Ureter (tissue), 1 donor: ENCODE measurements at places on chromosomes 7 and 10. TPM values are rescaled to one million over a fixed set of nuclear protein-coding genes. Genes with fewer than 3 reads are reported as not detected.

CCNJ gene
- 7.2 TPM for total RNA-seq

PRSS1 gene
- total RNA-seq, result not detected

DNA sequence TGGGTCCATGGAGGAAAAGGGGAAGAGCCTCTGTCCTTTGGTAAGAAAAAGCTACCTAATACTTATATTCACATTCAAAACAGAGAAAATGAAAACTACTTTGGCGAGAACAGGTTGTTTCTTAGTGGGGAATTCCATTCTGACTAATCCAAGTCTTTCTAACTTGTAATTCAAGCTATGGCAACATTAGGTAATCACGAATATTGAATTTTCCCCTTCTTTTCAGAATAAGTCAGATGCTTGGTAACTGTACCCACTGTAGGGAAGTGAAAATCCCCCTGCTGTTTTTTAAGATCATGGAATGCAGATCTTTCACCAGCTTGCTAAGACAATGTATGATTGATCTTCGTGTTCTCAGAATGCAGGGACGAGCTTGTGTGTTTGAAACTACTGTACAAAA lies 384.4 kb downstream of the TCERG1L start:
- no peak for DNase-seq

DNA sequence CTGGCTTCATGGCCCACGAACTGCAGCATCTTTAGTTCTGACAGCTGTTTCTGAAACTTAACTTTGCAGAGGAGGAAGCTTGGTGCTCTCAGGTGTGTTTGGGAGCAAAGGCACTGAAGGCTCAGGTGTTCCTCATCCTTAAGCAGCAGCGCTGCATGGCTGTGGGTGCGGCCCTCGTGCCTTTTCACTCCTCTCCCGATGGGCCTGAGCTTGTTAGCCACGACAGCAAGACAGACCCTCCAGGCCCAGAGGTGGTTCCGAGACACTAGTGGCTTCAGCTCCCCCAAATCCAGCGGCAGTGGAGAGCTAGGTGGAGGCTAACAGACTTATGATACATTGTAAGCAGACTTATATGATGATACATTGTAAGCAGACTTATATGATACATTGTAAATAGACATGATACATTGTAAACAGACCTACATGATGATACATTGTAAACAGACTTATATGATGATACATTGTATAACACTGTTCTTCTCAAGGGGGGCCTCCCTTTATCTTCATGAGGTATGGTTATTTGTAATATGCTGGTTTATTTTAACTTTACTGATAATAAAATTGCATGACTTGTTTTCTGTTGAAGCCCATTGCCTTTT lies 14.1 kb downstream of the PFKP start:
- DNase-seq, result no peak

DNA sequence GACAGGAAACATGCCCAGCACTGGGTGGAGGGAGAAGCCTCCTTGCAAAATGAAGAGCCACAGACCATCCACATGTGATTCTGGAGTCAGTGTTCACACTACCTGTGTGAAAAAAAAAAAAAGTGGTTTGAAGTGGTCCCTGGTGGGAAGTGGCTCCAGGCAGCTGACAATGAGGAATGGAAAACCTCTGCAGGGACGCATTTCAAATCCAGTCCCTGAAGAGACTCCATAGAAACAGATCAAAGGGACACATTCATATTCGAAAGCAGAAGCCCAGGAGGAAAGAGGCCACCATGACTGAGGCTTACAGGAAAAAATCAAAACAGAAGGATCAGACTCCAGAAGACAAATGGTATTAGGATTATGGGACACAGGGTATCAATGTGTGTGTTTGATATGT lies 11.5 kb upstream of the TCERG1L start:
- DNase-seq, result no peak
